ENCODE measurements at places on chromosomes 7 and 10. TPM values are rescaled to one million over a fixed set of nuclear protein-coding genes. Genes with fewer than 3 reads are reported as not detected.

FFAR4 gene
- total RNA-seq, result 2.3 TPM

ATP6V0A4 gene
- total RNA-seq, result not detected

ANKRD30A gene
- total RNA-seq, result 3.5 TPM

DRGX gene
- total RNA-seq, result not detected

ALOX5 gene
- 36.8 TPM for total RNA-seq

DNA sequence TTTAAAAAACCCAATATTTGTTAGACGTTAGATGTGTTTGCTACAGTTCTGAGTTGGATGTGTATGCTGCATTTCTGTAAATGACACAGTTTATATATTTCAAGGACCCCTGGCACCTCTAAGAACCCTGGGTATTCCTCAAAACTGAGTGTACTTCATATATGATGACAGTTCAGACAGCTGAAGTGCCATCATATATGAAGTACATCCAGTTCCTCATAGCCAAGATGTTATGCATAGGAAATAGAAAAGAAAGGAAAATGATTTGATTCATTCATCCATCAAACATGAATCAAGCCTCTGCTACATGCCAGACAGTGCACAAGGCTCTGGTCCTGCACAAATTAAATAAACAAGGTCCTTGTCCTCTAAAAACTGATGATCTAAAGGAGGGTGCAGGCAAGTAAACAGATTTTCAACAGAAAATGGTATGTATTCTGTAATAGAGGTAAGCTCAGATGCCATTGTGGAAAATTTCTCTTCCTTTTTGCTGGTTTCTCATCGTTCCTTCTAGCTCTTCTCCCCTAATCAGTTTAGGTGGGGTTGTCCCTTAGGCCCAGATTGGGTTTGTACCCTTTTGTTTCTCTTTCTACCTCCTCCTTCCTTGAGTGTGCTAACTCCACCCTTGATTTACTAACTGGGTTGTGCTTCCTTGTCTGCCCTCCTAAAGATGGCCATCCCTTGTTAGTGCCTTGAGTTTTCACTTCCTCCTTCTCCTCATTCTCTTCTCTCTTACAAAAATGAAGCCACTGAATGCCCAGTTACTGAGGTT is 25.3 kb upstream of the SMIM30 start:
- DNase-seq, result no peak

- no peak for DNase-seq
Measured at GRCh38 chr7:11328309-11328708, 354.6 kb downstream of the PHF14 start.

- DNase-seq, result no peak
Measured at GRCh38 chr7:41745451-41745850, 42.6 kb upstream of the INHBA start.

- no peak for DNase-seq
Measured at GRCh38 chr10:94320285-94320914, 42.3 kb downstream of the NOC3L start.

DNA sequence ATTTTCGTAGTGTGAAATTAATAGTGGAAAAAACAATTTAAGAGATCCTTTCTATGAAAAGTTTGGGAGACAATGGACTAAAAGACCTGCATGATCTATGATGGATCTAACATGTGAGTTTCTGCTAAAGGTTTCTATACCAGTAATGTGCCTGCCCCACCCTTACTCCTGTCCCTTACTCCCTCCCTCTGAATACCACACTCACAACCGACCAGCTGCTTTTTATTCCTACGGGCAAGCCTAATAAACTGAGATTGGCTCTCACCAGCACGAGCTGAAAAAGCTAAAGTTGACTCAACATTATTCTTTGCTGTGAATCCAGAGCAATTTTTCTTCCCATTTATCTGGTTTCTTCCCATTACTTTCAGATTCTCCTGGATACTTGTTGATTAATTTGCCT is 17.8 kb upstream of the REEP3 start:
- no peak for DNase-seq

DNA sequence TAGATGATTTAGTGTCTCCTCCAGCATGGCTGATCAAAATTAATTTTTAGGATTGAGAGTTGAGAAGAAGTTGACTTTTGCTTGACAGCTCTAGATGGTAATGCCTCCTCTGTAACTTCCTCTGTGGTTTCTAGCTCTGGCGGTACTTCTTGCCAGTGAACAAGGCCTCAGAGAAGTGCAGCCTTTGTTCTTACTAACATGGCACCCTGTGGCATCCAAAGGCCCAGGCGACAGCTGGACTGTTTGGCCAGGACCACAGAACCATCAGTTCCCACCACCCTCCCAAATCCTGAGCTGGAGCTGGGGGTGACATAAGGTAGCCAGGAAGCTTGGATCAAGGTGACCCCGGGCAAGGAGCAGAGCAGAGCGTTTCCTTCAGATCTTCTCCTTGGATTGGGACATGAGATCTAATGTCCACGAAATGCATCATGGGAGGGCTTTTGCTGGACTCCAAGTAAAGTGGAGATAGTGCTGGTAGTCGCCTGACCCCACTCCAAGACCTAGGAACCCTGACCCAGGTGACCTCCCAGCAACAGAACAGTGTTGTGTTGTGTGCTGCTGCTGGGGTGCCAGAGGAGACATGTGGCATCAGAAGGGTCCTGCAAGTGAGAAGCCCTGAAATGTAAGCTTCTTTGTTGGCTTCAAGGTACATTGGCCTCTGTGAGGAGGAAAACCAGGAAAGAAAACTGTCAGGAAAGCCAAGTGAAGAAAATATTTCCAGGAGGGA is 41.8 kb downstream of the APBB1IP start:
- DNase-seq, result no peak

DNA sequence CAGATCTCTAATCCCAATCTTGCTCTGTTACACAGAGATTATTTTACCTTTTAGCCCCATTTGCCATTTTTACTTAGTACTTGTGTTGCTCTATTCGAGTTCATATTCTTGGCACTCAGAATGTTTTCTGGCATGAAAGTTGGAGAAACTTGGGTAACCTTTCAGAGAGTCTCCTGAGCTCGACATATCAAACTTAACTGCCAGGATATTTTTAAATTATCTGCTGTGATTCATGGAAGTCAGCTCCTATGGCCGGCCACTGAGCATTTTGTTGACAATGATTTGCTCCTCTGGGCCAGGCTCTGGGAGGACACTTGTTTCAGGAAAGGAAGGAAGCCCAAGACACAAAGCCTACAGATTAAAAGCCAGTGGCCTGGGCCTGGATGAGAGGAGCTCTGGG is 396.7 kb downstream of the TNS3 start:
- DNase-seq, result no peak

DNA sequence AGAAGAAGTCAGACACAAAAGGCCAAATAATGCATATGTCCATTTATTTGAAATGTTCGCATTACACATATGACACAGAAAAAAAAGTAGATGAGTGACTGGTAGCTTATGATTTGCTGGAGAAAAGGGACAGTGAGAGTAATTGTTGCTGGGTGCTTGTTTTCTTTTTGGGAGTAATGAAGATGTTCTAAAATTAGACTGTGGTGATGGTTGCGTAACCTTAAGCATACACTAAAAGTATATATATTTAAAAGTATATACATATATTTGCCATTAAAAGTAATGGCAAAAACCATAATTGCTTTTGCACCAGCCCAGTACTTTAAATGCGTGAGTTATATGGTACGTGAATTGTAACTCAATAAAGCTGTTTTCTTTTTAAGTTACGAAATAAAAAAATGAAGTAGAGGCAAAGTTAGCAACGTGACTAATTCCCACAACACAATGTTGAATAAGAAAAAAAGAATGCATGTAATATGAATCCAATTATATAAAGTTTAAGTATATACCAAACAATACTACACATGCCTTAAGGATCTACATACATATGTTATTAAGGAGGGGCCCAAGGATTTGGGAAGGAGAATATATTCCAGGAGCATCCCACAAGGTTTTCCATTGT is 360.4 kb upstream of the CELF2 start:
- no peak for DNase-seq

- no peak for DNase-seq
Measured at GRCh38 chr7:77783111-77783510, 15.1 kb downstream of the TMEM60 start.

DNA sequence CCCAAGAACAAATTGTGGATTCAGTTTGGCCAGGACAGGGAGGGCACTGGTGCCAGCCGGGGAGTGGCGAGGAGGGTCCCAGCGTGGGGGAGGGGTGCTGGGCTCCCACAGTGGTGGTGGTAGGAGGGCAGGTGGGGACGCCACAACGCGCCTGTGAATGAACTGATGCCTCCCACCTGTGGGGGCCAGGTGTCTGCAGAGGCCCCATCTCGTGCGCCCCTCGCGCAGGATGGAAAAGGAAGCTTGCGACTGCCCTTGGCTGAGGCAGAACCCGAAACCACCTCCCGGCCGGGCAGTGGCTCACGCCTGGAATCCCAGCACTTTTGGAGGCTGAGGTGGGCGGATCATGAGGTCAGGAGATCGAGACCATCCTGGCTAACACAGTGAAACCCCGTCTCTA is 72.0 kb downstream of the MICALL2 start:
- DNase-seq, result no peak

DNA sequence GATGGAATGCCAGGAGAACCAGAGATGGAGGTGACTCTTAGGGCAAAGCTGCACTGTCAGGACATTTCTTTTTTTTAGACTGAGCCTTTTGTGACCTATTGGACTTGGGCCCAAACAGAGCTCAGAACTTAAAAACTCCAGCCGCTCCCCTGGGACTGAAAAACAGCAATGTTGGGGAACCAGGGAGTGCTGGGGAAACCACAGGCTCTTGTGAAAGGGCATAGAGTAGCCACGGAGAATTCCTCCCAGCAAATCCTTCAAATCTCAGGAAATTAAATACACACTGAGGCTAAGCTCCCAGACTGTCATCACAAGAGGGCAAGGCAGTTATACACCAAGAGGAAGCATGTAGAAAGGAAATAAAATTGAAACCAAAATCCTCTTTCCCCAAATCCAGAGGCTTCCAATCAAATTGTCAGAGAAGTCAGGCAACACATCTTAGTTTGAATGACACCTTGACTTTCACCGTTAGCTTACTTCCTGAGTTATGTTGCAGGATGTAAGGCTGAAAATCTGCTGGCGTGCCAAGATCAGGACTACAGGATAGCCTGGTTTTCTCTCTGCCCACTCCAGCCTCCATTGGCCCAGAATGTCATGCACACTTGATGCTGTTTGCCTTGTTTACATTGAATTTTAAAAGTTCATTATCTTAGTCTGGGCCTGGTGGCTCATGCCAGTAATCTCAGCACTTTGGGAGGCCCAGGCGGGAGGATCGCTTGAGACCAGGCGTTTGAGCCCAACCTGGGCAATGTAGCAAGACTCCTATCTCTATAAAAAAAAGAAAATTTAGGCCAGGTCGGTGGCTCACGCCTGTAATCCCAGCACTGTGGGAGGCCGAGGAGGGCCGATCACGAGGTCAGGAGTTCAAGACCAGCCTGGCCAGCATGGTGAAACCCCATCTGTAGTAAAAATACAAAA is 2.6 kb upstream of the RFC2 start:
- DNase-seq, result no peak

GRCh38 chr7:96614154-96614867 is 95.3 kb downstream of the SEM1 start:
- DNase-seq, result no peak

- DNase-seq, result no peak
Measured at GRCh38 chr7:24368161-24368560, 84.2 kb downstream of the NPY start.

GRCh38 chr7:117623606-117624005 is 143.8 kb downstream of the CFTR start:
- no peak for DNase-seq

- no peak for DNase-seq
Measured at GRCh38 chr7:74612015-74612829, 45.3 kb upstream of the GTF2I start.

DNA sequence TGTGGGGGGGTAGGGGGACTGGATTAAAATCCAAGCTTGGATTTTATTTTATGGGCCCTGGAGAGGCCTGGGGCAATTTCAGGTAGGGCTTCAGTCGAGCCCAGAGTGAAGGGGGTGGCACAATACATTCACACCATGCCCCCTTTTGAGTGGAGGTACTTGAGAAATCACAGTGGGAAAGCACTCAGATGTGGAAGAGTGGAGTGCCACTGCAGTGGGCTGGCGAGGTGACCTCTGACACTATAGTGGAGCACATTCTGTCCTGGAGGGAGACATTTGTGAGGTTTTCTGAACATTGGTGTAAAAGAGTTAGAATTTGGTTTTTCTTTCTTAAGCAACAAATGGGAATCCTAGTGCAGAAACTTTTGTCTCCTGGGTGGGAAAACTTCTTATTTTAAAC is 143.2 kb downstream of the WNT2 start:
- no peak for DNase-seq

- no peak for DNase-seq
Measured at GRCh38 chr7:36810032-36810431, 85.7 kb upstream of the AOAH start.

- no peak for DNase-seq
Measured at GRCh38 chr10:4459531-4459930, 366.5 kb upstream of the AKR1E2 start.

DNA sequence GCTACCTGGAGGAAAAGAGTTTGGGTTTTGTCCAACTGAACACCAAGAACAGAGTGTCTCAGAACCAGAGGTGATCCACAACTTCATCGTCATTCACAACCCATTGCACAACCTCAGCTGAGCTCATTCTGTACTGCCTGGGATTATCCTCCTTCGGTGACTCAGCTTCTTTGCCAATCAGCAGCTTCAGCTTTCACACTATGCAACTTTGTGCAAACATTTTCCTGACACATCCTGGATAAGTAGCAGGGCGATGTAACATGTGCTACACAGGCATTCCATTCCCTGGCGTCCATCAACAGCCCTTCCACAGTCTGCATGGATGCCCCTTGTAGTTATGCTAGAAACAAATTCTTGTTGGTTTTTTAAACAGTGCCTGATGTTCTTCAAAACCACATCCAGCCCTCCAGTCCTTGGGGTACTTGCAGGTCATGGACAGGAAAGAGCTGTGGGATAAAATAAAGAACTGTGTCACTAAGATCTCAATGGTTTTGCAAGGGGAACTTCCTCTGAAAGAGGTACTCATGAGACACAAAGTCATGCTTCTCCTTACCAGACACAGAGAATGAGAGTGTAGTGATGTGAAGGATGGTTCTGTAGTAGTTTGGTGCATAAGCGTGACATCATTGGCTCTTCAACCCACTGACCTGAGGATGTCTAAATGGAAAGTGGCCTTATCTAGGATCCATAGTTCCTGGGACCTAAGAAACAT is 478.5 kb downstream of the KIF20B start:
- no peak for DNase-seq

GRCh38 chr10:96017191-96017687 is 26.1 kb upstream of the CCNJ start:
- no peak for DNase-seq

DNA sequence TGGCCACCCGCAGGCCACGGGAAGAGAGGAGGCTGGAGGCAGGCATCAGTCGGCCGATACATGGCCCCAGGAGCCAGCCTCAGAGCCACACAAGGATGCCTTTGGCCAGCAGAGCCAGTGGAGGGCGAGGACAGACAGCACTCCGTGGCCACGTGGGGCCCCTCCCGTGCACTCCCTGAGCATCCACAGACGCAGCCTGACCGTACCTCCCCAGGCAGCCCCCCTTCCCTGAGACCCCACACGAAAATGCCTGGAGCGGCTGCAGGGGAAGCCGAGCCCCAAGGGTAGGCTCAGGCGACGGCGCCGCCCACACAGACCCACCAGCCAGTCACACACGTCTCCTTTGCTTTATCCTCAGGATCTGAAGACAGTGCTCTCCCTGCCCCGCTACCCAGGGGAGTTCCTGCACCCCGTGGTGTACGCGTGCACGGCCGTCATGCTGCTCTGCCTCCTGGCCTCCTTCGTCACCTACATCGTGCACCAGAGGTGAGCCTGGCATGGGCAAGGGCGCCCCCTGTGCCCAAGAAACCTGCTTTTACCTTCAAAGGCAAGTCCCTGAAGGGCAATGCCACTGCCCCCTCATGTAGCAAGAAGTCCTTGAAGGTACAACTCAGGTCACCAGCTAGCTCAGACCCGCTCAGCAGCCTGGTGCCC is 9.0 kb downstream of the ADGRA1 start:
- DNase-seq, result no peak

- DNase-seq, result no peak
Measured at GRCh38 chr7:87206361-87206760, 13.2 kb downstream of the TMEM243 start.
